ENCODE measurements at places on chromosomes 11 and 22. TPM values are rescaled to one million over a fixed set of nuclear protein-coding genes. Genes with fewer than 3 reads are reported as not detected.

Gene HOATZ
- 50.1 TPM for polyA plus RNA-seq

Gene CCDC85B
- polyA plus RNA-seq: 17.1 TPM

Gene MYOD1
- 0.69 TPM for polyA plus RNA-seq

Gene ACRV1
- polyA plus RNA-seq: 175 TPM

Gene CRYBB3
- 0.67 TPM for polyA plus RNA-seq

GRCh38 chr11:59822989-59823566 is 12.5 kb upstream of the MRPL16 start:
- H3K27ac ChIP-seq: peak overlapping the region; percentile 35
- peaks cover 3% of the 10 kb centered on the region for H3K4me1 ChIP-seq
- H3K27me3 ChIP-seq: no peaks in the 10 kb centered on the region
- no peaks in the 10 kb centered on the region for H3K36me3 ChIP-seq
- peak; percentile 73 for DNase-seq

DNA sequence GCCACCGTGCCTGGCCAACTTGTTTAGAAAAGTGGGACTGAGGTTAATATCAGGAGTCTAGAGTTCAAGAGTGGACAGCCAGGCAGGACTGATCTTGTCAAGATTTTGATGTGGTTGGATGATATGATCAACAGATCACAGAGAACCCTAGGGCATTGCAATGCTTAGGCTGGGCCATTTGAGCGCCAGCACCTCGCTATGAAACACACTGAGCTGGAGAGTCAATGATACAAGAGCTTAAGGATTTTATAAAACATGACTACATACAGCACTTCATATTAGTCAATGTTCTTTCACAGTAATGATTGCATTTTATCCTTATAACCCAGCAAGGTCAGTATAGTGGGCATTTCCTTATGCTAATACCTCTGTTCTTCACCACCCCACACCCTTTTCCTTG is 15.4 kb upstream of the PEX26 start:
- no peak for DNase-seq
- no peak overlapping the region for H3K4me3 ChIP-seq
- H3K4me1 ChIP-seq: peaks cover 11% of the 10 kb centered on the region
- no peaks in the 10 kb centered on the region for H3K27me3 ChIP-seq
- H3K36me3 ChIP-seq: no peaks in the 10 kb centered on the region
- H3K27ac ChIP-seq: no peak overlapping the region

GRCh38 chr11:2818503-2818902 is 67.1 kb downstream of the CDKN1C start:
- H3K36me3 ChIP-seq: no peaks in the 10 kb centered on the region
- H3K4me1 ChIP-seq: no peaks in the 10 kb centered on the region
- H3K4me3 ChIP-seq: no peak overlapping the region

DNA sequence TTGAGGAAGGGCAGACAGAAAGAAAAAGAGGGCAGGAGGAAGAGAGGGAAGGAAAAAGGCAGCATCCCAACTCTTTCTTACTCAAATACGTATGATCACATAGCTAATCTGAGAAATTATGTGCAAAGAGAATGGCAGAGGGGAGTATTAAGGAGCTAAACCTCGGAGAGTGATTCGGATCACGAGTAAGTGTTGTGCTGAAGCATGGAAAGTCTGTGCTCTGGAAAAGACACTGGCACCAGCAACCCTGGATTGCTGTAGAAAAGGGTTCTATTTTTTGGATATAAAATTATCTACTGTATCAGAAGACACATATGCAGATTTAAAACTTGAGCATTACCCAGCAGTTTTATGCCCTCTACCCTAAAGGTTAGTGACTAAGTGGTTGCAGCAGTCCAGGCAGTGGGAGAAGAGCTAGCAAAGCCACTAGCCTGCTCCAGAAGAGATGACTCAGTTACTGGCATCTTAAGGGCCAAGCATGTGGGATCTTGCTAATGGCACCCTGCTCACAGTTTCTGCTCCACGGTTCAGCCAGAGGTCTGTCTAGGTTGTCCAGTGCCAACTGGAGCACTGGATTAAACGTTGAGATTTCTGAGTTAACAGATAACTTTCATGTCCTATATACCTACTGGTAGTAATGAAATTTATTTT is 151.7 kb downstream of the SWAP70 start:
- H3K36me3 ChIP-seq: no peaks in the 10 kb centered on the region
- H3K4me1 ChIP-seq: no peaks in the 10 kb centered on the region
- no peaks in the 10 kb centered on the region for H3K27me3 ChIP-seq
- no peak for DNase-seq

DNA sequence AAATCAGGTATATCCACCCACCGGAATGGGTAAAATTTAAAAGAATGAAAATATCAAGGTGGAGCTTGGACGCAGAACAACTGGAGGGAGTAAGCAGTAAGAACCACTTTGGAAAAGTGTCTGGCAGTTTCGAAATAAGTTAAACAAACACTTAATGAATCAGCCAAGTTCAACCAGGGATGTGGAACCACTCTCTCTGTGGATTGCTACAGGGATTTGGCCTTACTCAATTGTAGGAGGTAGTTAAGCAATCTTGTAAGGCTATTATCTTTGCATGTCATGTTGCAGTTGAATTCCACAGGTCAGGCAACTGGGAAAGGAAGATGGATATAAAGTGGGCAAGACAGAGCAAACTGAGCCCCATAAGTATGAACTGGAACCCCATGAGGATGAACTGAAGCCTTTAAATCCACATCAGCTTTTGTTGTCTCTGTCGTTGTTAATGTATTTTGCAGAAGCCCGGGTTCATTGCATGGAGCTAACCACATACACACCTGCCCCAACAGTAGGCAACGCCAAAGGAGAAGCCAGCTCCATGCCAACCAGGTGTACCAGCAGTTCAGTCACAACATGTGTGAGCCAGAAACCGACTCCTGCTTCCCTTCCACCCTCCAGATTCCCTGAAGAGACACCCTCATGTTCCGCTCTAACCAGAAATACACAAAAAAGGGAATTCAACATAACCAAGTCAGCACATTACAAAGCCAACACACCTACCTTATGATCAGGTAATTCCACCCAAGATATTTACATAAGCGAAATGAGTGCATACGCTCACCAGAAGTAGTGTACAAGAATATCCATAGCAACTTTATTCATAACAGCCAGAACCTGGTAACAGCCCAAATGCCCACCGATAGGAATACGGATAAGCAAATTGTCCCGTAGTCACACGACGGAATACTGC is 8.0 kb upstream of the SLC43A3 start:
- H3K27me3 ChIP-seq: no peaks in the 10 kb centered on the region
- no peak overlapping the region for H3K27ac ChIP-seq

DNA sequence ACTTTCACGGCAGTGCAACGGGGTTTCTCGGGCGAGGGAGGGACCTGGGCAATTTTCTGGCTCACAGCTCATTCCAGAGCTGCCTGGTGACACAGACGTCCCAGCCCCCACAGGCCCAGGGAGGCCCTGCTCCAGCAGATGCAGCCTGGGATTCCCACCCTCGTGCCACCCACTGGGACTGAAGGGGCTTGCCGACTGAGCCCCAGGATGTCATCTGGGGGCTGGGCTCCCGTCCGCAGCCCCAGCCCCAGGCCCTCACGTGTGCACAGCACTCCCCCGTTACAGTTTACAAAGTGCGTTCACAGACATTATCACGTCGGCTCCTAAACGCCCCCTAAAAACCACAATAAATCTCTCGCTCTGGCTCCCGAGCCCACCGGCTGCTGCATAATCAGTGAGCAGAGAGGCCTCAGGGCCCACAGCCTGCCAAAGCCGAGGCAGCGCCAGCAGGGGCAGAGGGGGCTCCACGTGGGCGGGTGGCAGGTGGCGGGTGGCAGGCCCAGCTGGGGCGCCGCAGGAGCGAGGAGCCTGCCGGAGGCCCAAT is 76.9 kb upstream of the TCF20 start:
- H3K36me3 ChIP-seq: no peaks in the 10 kb centered on the region
- H3K27ac ChIP-seq: no peak overlapping the region
- H3K27me3 ChIP-seq: no peaks in the 10 kb centered on the region
